Kidney glomerular epithelial cell (primary cell): ENCODE measurements at places on chromosomes 7 and 10.

DNA sequence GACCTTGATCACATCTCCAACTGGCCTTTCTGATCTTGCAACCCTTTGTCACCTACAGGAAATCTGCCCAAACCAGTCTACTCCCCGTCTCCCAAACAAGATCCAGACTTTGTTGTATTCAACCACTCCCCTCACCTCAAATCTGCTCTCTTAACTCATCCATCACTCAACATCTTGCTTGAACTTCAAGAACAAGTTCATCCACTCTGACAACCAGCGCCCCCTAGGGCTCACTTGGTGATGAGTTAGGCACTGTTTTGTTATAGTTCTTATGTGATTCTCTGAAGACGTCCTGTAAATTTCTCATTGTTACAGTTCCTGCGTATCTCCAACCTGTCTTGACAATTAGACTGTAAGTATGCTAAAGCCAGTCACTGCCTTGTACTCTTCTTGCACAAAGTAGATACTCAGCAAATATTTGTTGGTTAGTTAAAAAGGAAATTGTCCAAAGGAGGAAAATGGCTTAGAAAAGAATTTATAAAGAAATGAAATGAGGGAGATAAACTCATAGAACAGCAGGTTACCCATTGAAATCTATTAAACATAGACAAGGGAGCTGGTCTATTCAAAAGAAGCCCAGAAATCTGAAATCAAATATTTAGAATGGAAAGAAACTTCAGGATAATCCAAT is 5.3 kb downstream of the FRMD4A start:
- DNase-seq, result no peak

DNA sequence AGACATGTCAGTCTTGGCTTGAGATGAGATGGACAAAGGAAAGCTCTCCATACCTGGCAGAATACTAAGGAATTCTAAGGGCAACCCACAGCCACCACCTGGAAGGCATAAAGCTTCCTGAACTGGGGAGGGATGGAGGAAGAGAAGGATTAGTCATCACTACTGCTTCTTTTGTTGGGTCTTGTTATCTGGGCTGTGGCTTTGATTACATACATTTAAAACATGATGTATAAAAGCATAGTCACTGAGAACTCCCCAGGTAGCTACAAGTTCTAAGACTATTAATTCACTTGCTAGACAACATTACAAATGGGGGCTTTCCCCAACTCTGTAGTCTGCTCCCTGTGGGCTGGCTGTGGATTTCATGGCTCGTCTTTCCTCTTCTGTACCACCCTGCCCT is 58.2 kb downstream of the RBM33 start:
- no peak for DNase-seq

DNA sequence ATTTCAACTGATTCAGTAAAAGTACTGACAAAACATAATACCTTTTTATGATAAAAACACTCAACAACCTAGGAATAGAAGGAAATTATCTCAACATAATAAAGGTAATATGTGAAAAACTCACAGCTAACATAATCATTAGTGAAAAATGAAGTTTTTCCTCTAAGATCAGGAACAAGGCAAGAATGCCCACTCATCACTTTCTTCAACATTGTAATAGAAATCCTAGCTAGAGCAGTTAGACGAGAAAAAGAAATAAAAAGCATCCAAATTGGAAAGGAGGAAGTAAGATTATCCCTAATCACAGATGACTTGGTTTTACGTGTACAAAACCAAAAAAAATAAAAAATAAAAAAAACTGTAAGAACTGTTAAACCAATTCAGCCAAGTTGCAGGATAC is 58.6 kb downstream of the R3HCC1L start:
- DNase-seq, result no peak

DNA sequence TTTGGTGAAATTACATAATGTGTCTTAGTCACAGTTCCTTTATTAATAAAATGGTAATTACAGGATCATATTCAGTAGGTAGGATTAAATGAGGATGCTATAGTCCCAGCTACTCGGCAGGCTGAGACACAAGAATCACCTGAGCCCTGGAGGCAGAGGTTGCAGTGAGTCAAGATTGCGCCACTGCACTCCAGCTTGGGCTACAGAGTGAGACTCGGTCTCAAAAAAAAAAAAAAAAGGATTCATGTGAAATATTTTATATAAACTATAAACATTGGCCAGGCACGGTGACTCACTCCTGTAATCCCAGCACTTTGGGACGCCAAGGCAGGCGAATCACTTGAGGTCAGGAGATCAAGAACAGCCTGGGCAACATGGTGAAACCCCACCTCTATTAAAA is 197.9 kb downstream of the IMMP2L start:
- DNase-seq, result no peak

- DNase-seq, result no peak
These were observed 174.5 kb upstream of the AKR1E2 start for GRCh38 chr10:4651404-4652037.

DNA sequence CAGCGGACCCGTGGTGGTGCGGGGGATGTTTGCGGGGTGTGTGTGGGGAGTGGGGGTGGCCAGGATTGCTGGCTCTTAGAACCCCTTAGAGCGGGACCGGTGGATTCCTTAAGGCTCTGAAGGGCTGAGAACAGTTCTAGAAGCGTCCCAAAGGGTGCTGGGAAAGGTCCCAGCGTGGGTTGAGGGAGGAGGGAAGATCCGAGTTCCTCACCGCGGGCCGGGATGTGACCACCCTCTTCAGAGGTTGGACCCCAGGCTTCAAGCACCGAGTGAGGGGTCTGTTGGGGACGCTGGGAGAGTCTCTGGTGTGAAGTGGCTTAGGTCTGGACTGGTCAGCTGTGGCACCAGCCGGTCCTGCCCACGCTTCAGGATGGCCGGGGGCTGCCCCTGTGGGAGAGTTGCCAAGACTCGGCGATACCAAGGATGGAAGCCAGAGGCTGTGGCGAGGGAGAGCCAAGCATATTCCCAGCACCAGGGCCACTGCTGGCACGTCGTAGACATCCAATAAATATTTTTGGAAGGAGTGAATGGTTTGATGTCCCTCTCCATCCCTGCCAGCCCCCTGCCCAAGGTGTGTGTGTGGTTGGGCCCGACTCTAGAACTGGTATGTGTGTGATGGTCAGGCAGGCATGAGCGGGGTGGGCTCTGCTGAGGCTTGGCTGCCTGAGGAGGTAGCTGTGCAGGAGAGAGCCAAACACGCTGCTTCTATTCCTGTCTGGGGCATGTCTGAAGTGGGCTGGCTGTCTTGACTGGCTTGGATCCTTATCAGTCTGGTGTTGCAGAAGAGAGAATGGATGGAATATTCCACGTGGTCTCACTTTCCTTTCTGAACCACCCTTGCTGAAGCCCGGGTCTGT is 19.2 kb downstream of the ZNF775 start:
- DNase-seq, result no peak

GRCh38 chr7:32865448-32866030 is 26.0 kb downstream of the KBTBD2 start:
- no peak for DNase-seq

DNA sequence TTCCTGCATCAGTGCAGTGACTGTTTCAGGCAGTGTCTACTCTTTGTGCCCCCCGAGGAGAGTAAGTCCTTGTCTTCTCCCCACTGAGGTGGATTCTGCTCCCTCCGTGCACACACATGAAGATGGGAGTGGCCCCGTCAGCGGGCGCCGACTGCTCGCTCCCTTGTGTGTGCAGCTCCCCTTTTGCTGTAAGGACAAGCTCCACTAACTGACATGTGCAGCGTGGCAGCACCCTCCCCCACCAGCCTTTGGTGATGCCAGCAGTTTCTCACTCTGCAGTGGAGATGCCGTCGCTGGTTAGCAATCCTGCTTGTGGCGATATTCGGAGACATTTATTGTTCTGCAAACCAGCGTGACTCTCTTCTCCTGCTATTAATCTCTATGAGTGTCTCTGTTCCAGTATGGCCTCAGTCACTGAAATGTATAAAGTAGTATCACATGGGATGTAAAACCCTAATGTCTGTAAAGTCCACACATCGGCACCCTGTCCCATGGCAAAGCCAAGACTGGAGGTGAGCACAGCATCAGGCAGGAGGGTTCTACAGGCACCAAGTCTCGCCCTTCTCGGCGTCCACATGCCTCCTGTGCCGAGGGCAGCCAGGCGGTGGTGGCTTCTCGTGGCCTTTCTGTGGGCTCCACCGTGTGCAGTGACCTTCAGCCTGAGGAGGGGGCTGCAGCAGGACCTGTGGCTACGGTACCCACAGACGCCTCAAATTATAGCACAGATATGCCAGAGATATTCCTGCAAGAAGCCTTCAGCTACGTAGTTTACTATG is 202.7 kb downstream of the EBF3 start:
- DNase-seq, result no peak

GRCh38 chr10:66085906-66086305 is 839.9 kb upstream of the LRRTM3 start:
- no peak for DNase-seq

DNA sequence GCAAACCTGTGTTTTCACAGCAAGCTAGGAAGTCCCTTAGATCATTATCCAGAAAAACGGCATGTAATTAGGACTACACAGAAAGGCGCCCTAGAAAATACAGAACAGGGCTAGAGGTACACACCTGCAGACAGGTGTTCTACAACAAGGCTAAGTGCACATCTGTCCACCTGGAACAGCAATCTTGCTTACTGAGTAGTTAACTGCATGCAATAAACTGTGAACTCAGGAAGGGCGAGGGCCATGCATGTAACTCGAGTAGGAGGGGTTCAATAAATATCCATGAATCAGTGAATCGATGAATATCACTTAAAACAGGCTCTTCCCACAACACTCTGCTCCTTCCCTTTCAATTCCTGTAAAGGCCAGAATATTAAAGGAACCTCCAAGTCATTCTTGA is 22.0 kb downstream of the FAM171A1 start:
- no peak for DNase-seq

GRCh38 chr10:25245165-25245564 is 70.4 kb downstream of the GPR158 start:
- DNase-seq, result no peak

- no peak for DNase-seq
These were observed 15.2 kb downstream of the PALD1 start for GRCh38 chr10:70493660-70494234.

DNA sequence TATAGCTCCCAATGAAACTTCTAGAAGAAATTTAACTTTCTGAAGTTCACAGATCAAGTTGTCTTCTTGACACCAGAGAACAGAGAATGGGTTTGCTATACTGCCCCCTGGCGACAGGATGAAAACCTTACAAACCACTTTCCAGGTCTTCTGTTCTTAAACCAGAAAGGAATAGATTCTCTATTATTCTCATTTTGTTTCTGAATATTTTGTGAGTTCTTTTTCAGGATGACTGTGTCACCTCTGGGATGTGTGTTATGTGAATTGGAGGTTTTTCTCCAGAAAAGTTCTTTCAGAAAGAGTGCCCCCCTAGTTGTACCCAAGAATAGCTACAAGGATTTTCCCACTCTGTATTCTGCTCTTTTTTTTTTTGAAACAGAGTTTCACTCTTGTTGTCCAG is 6.3 kb downstream of the IFT22 start:
- peak; percentile 14 for DNase-seq

GRCh38 chr10:43228783-43229207 is 38.1 kb downstream of the RASGEF1A start:
- DNase-seq, result no peak

DNA sequence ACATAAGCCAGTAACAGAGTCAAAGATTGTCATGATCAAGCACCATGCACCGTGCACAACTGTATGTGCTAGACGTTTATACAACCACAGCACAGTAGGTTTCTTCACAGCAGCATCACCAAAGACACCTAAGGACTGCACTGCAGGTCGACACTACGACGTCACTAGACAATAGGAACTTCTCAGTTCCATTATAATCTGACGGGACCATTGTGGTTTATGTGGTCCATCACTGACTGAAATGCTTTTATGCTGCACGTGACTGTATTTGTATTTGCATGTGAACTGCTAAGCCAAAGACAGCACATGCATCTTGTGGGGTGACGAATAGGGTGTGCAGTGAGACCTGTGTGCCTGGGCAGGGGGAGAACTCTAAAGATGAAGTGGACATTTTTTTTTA is 164.9 kb downstream of the PARD3 start:
- DNase-seq, result no peak

- no peak for DNase-seq
These were observed 6.7 kb downstream of the CALN1 start for GRCh38 chr7:72405418-72405817.

DNA sequence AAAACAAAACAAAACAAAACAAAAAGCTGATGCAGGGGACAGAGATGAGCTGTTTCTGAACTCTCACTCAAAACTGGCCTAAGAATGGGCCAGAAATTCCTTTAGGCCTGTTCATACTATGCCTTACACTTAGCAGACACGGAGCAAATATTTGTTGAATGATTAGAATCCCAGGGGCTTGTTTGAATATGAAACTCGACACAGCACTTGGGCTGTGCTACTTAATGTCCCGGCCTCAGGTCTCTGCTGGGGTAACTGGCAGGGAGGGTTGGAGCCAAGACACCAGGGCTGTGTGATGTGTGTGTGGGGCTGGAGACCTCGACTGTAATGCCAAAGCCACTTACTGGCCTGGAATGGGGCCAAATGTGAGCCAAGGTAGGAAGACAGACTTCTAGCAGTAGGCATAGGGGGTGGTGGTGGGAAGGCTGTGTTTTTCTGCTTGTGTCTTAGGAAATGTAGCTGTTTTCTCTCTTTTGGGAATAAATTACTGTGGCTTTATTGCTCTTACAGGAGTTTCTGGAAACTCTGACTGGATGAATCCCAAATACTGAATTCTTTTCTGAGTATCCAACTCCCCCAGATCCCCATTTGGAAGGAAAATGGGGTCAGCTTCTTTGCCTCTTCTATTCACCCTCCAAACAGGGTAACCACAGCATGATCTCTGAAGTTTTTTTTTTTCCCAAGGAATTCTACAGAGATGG is 66.7 kb downstream of the EMX2 start:
- peak; percentile 84 for DNase-seq

DNA sequence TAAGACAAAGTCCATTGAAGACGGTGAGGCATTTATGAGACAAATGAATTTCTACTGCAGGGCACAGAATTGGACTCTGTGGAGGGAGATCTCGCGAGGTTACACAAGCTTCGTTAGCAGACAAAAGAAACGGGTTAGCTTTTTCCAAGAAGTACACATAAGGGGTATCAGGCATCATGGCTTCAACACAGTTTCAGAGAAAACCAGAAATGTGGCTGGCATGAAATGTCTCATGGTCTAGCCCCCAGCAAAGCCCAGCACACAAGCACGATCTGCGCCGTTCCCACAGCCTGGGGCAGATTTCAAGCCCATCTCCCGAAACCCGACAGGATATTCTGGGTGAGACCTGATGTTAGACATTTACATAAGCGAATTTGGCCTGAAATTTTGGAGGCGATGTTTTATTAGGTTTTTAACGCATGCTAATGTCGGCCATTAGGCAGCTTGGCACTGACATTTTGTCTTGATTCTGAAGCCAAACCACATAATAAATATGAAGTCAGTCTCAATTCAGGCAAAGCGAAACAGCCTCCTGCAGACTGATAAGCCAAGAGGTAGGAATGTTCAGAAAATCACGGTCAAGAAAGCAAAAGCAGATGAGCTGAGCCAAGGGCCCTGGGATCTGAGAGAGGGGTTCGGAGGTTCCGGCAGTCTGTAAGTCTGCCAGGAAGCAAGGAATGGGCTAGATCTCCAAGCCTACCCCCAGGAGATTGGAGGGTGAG is 240.5 kb downstream of the PRPF18 start:
- no peak for DNase-seq
